NCI-H69 (cell line): ENCODE measurements at places on chromosomes 4 and X.

DNA sequence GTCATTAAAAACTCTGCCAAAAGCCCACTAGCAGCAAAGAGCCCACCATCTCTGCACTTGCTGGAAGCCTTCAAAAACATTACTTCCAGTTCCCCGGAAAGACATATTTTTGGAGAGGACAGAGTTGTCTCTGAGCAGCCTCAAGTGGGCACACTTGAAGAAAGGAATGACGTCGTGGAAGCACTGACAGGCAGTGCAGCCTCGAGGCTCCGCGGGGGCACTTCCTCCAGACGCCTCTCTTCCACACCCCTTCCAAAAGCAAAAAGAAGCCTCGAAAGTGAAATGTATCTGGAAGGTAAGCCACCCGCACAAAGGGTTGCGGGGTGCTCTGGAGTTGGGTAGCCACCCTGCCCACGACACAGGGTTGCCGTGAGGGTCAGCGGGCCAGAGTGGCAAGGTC is 25.9 kb downstream of the OFD1 start:
- no peak for DNase-seq

GRCh38 chr4:5940470-5941203 is 47.8 kb upstream of the CRMP1 start:
- peak; percentile 94 for DNase-seq

- DNase-seq, result no peak
Measured at GRCh38 chr4:136526517-136526916, 1005.8 kb downstream of the PCDH18 start.

DNA sequence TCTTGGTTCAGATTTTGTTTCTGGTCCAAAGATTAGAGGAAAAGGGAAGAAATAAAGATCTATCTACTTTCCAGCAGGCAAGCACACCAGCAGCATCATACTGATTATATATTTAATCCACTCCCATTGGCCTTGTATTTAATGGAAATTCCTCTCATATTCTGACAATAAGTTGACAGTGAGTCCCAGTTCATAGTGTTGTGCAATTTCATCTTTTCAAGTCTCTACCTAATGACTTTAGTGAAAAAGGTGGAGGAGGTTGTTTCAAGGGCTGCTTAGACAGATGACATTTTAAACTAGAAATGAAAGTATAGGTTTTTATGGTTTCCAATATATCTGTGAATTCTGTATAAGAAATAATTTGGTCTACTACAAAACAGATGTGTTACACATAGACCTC is 298.6 kb downstream of the PABPC4L start:
- DNase-seq, result no peak

DNA sequence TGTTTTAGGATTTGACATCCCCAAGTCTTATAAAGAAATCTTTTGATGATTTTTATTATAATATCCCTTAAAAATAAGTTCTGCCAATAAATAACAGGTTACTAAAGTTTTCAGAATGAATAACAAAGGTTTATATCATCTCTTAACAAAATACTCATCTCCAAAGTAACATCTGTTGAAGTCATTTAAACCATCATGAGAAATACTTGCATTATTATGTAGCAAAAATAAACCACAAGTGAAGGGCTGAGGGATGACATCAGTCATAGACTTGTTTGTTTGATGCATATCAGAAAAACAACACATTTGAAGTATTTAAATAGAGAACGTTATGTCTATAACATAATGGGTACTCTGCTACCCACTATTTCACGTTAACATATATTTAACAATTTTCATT is 114.9 kb downstream of the SPOCK3 start:
- DNase-seq, result no peak

DNA sequence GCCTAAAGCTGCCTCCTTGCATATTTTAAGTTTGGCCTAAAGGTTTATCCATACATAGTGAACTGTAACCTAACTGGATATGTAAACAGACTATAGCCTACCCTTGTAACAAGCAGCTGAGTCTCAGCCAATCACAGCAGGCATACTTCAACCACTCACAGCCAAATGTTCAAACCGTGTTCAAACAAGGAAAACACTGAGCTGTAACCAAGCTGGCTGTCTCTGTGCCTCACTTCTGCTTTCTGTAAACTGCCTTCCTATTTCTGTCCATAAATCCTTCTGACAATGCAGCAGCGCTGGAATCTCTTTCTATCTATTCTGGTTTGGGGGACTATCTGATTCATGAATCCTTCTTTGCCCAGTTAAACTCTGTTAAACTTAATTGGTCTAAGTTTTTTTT is 16.4 kb downstream of the DSPP start:
- no peak for DNase-seq

GRCh38 chr4:79317711-79318110 is 8.2 kb downstream of the NAA11 start:
- peak; percentile 71 for DNase-seq

GRCh38 chrX:115595049-115595448 is 34.1 kb downstream of the PLS3 start:
- no peak for DNase-seq

DNA sequence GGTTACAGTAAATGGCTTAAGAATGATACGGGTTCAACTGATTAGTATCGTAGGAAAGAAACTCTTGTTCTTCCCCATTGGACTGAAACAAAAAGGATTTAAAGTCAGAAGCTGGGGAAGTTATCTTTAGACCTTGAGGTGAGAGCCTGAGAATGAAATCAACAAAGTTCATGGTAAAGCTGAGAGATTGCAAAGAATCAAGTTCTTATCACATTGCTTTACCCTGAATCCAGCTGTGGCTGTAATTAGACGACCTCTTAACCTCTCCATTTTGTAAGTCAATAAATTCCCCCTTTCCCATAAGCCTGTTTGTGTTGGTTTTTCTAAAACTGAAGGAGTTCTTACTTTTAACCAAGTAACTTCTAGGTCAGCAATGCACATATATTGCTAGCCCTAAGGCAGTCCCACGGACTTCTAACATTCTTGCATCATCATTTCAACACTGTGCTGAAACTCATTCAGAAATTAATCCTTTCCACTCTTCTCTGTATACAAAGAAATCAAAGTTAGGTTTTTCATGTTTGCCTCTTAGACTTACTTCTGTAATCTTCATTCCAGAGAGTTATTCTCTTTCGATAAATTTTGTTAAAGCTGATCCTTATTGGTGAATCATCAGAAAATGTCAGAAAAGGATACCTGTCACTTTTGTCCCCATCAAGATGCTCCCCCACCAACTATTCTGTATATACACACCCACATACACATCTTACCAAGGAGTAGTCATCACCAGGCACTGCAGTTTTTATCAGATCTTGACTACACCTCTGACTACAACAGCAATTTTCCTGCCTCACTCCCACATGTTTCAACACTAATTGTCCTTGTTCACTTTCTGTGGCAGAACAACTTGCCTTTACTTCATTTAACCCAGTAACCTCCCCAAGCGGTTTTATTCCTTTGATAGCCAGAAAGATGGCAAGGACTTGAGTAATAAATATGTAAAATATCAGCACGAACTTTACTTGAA is 77.9 kb upstream of the STK26 start:
- DNase-seq, result no peak

DNA sequence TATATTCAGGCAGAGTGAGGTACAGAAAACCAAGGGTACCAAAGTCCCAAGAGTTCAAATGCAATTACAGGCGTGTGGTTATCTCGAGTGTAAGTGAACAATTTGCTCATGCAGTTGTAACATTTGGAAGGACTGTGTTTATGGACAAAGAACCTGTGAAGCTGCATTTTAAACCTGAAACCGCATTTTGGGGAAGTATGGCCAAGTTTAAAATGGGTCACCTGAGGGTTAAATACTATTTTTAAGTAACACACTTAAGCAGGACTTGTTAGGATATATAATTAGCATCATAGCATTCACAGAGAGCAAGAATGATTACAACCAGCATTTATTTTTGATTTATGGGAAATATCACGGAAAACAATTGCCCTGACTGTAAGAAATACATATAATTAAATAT is 79.1 kb upstream of the LCORL start:
- DNase-seq, result peak; percentile 57

- no peak for DNase-seq
Measured at GRCh38 chr4:30802622-30803323, 82.6 kb downstream of the PCDH7 start.

GRCh38 chrX:15495801-15496200 is 2.7 kb upstream of the PIR start:
- no peak for DNase-seq

- no peak for DNase-seq
Measured at GRCh38 chr4:40423735-40424134, 88.6 kb downstream of the CHRNA9 start.

DNA sequence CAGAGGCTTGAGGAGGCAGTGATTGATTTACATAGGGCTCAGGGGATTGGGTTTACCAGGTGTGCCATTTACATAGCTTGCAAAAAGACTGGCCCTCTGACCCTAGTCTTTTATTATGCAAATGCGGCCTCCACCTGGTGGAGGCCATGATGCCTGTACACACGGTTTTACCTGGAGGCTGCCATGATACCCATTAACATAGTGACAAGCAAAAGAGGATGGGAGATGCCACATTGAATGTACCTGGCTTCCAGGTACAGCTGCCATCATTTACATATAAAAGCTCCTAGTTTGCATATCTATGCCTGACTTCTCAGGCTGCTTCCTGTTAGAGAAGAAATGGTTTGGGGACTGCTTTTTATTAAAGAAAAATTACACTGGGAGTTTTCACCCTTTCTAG is 72.0 kb downstream of the NEXMIF start:
- no peak for DNase-seq

GRCh38 chr4:150206954-150207353 is 128.7 kb downstream of the DCLK2 start:
- peak; percentile 55 for DNase-seq

GRCh38 chrX:4762196-4762595 is 1048.7 kb upstream of the PRKX start:
- no peak for DNase-seq

GRCh38 chr4:95957054-95957453 is 117.2 kb downstream of the PDHA2 start:
- no peak for DNase-seq

DNA sequence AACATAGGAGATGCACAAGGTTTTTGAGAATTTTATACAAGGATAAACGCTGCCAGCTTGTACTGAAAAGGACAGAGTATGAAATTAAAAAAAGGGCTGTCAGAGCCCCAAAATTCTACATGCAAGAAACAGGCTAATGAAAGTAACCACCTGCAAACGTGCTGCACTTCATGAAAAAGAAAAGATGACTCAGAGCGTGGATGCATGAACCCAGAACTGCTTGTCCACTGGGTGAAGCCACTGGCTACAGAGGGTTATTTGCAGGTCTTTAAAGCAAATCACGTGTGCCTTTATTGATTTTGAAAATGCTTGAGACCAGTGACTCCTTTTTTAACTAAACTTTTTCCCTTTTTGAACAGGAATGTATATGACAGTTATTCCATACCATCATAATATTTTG is 25.3 kb upstream of the FRMD7 start:
- no peak for DNase-seq

DNA sequence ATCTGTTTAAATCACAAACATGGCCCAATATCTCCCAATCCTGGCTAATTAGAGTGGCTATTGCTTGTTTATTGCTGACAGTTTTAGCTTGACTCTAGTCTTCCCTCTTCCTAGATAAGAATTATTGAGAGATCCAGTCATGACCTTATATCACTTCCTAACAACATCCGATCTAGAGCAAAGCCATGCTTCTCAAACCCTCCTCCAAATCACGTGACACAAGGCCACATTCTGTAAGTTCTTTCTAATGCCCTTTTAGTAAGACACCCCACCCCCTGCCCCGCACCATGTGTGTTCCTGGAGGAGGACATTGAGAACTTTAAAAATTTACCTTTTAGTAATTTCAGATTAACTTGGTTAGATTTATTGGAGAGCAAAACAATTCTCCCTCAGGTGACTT is 40.6 kb upstream of the RASSF6 start:
- no peak for DNase-seq

DNA sequence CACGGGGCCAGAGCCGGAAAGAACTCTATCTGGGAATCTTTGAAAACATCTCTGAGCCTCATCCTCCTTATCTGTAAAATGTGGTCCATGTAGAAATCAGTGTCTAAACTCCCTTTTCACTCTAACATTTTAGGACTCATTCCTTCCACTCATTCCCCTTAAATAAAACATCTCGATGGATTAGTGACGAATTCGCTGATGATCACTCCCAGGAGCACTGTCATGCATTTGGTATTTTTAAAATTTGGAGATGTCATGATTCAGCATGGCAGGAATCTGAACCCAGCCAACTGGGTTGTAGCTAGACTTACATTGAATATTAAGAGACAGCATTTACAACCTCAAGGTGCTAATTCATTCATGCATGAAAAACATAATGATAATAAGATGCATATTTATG is 88.1 kb downstream of the SPANXN3 start:
- no peak for DNase-seq

GRCh38 chrX:69987691-69988090 is 62.0 kb downstream of the AWAT2 start:
- peak; percentile 53 for DNase-seq

- peak; percentile 18 for DNase-seq
Measured at GRCh38 chr4:30718641-30719453, 1.3 kb upstream of the PCDH7 start.

DNA sequence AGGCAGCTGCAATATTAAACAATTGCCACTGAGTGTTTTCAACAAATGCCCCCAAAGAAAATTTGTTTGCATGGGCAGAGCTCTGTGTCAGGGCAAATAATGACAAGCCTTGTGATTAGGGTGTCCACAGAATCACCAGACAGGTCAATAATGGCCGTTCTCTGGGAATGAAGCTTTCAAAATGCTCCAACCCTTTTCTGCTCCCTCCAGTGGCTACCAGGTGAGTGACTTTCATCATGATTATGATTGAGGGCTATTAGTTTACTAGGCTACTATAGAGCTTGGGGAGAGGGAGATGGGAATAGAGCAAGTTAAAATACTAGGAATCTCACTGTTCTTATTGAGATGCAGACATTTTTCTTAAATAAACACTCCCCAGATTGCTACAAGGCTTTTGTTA is 23.5 kb downstream of the IRS4 start:
- DNase-seq, result no peak

- peak; percentile 23 for DNase-seq
Measured at GRCh38 chrX:135437867-135438733, 16.4 kb downstream of the SMIM10L2A start.

DNA sequence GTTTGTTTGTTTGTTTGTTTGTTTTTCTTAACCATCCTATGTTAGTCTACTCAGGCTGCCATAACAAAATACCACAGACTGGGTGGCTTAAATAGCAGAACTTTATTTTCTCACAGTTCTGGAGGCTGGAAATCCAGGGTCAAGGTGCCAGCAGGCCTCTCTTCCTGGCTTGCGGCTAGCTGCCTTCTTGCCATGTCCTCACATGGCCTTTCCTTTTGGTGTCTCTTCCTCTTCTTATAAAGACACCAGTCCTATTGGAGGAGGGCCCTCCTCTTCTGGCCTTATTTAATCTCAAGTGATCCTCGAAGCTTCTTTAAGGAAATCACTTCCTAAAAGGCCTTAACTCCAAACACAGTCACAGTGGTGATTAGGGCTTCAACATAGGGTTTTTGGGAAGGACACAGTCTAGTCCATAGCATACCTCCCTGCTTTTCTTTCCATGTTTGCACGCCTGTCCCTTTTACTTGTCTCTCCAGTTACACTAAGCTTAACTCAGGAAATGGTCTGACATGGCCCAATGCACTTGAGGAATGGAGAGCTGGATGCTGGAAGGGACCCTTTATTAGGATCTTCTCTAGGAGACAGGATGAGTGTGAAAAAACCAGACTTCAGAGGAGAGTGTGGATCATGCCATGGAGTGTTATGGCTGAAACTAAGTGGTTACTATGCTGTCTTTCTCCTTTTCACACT is 36.0 kb upstream of the MGST2 start:
- DNase-seq, result no peak

- no peak for DNase-seq
Measured at GRCh38 chr4:5222047-5222446, 170.8 kb downstream of the STK32B start.
